ENCODE measurements at places on chromosomes 7 and 10.

DNA sequence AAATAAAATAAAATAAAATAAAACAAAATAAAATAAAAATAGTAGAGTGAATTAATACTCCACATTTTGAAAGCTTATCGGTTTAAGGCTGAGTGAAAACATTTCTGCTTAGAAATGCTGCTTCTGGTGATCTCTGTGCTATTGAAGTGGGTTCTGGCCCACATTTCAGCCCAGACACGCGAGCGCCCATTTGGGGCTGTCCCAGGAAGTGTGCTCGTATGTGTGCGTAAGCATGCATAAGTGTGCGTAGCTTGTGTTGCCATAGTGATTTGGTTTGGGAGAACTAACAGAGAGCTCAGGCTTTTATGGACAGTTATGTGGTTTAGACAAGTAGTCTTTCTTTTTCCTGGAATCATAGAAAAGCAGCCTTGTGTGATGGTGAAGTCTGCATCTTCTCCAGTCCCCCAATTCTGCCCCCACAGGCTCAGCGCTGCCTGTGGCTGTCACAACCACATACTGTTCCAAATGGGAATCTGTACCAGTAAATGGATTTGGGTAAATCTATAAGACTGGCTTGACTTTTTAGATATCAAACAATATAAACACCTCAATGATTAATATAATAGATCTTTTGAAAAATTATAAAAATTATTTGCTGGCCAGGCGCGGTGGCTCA, 29.8 kb upstream of the PURB start:
- DNase-seq, result no peak

DNA sequence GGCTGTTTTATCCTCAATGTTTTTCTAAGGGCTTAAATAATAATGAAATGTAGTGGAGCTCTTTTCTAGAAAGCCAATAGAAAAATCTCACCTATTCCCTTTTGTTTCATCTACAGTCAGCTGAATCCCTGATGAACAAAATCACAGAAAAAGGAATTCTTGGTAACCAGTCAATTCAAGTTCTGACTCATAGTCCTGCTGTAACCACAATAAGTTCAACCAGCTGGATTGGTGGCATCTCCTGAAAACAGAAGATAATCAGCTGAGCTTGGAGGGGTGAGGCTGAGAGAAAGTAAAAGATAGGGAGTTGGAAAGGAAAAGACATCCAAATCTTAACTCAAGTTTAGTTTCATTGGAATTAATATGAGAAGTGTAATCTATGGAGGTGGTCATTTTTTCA, 772.1 kb downstream of the CCSER2 start:
- DNase-seq, result no peak

GRCh38 chr7:2803755-2804154, 40.4 kb downstream of the GNA12 start:
- no peak for DNase-seq

DNA sequence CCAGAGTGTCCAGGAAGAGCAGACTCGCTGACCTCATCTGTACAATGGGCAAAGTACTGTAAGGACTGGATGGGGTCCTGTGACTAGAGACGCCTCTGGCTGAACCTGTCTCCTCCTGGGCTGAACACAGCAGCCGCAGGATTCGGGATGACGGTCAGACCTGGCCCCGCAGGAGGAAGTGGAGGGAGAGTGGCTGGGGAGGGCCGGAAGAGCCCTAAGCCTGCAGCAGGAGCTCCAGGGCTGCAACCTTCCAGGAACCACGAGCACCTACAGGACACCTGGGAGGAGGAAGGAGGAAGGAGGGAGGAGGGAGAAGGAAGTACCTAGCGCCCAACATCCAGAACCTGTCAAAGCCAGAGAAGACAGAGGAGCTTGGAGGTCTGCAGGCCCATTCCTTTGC, 30.3 kb downstream of the TNRC18 start:
- no peak for DNase-seq

GRCh38 chr10:121059351-121059750, 208.2 kb downstream of the WDR11 start:
- no peak for DNase-seq

- DNase-seq, result no peak
Observed at GRCh38 chr7:91759205-91759863, 121.2 kb downstream of the MTERF1 start.

DNA sequence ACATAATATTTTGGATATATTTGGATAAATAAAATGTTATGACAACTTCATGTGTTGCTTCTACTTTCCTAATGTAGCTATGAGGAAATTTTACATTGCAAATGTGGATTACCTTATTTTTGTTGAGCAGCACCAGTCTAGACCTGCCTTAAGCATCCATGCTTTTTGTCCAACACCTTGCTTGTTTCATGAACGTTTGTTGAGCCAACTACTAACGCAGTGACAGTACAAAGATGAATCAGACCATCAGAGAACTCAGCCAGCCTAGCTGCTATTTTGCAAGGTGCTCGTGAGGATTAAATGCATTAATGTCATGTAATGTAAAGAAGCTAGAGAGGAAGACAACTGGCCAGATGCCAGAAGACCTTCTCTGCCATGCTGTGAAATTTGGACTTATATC, 1.1 kb upstream of the ZC3HAV1L start:
- DNase-seq, result no peak

GRCh38 chr7:85274454-85274853, 87.6 kb upstream of the SEMA3D start:
- no peak for DNase-seq

DNA sequence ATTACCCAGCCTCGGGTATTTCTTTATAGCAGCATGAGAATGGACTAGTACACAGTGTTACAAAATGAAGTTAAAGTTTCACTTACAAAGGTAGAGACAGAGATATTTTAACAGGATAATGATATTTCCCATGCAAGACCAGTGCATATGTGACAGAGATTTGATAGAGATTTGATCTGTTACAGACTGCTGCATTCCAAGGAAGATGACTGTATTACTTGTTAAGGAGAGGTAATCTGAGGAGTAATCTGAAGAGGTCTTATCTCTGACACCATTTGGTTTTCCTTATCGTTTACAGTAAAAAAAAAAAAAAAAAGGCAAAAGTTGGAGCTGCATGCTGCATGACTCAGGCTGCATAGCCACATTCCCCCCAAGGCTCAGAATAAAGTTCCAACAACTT, 289.6 kb downstream of the POM121L12 start:
- DNase-seq, result no peak

DNA sequence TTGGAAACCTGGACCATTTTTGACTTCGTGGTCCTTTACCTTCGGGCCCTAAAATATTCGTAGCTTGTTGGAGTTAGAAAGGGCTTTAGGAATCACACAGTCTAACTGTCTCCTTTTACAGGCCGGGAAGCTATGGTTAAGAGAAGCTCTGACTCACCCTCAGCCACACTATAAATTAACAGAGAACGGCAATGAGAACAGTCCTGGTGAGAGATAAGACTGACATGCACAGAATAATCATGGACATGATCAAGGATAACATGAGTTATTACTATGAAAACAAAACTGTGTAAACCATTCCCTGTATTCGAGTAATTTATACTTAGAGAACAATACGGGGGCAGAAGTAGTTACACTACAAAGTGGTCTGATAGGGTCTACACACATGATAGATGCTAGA, 162.5 kb upstream of the MALRD1 start:
- no peak for DNase-seq

DNA sequence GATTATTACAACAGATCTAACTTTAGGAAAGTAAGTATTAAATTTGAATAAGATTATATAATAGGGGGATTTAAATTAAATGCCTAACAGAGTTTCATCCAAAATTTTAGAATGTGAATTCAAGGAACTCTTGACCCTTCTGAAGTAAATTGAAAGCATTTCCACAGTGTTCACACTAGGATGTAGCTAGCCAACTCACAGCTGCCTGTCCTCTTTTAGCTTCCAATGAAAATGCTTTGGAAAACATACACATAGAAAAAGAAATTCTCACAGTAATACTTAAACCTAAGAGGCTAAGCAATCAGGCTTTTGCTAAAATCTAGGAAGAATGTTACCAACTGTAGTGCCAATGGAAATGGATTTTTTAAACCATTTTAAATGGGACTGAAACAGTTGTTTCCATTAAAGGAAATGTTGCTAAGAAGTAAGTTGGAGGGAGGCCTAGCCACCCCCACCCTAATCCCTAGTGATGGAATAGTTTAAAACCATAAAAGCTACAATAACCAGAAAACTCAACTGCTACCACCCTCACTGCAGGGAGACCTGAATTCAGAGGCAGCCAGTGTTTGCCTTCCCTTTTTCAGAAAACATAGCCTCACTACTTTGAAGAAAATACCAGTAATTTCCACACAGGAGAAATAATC, 58.3 kb downstream of the REEP3 start:
- no peak for DNase-seq

- no peak for DNase-seq
Observed at GRCh38 chr7:142899661-142900060, 14.1 kb upstream of the TRPV6 start.

GRCh38 chr10:7036951-7037350, 373.9 kb downstream of the SFMBT2 start:
- no peak for DNase-seq

GRCh38 chr7:80858141-80858903, 60.5 kb downstream of the SEMA3C start:
- DNase-seq, result no peak

- no peak for DNase-seq
Observed at GRCh38 chr10:3836222-3836820, 51.3 kb upstream of the KLF6 start.

DNA sequence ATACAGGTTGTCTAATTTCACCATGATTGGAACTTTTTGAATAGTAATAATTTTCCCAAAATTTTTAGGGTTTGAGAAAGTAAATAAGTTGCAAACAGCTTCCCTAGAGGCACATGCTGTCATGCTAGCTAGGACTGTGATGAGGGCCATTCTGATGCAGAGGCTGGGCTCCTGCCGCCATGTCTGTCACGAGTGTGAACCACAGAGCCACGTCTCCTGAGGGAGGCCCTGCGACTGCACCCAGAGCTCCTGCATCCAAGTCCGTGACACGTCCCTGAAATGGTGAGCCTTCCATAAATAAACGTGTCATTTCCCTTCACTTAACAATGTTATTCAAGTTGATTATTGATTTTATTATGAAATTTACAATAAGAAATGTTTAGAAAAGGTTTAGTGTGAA, 40.0 kb downstream of the C10orf120 start:
- no peak for DNase-seq
